ENCODE measurements at places on chromosomes 4 and X. TPM values are rescaled to one million over a fixed set of nuclear protein-coding genes. Genes with fewer than 3 reads are reported as not detected.

GRCh38 chr4:150139297-150139865 is 61.1 kb downstream of the DCLK2 start:
- H3K4me1 ChIP-seq, result peaks cover 5% of the 10 kb centered on the region
- H3K4me3 ChIP-seq, result no peak overlapping the region
- H3K27me3 ChIP-seq, result no peaks in the 10 kb centered on the region
- no peak for DNase-seq
- no peak overlapping the region for H3K27ac ChIP-seq

Gene PJA1
- 11.3 TPM for total RNA-seq

GRCh38 chrX:113457719-113458118 is 617.1 kb upstream of the AMOT start:
- no peak for DNase-seq
- H3K27me3 ChIP-seq, result no peaks in the 10 kb centered on the region
- H3K4me3 ChIP-seq, result no peak overlapping the region
- H3K4me1 ChIP-seq, result no peaks in the 10 kb centered on the region

- H3K36me3 ChIP-seq, result no peaks in the 10 kb centered on the region
- H3K4me1 ChIP-seq, result no peaks in the 10 kb centered on the region
- H3K27me3 ChIP-seq, result peaks cover 2% of the 10 kb centered on the region
- no peak overlapping the region for H3K4me3 ChIP-seq
- DNase-seq, result no peak
Measured at GRCh38 chr4:11367371-11367770, 61.3 kb downstream of the HS3ST1 start.

GRCh38 chr4:94452476-94453371 is 982 bp downstream of the PDLIM5 start:
- H3K4me1 ChIP-seq, result peaks cover 34% of the 10 kb centered on the region
- H3K27ac ChIP-seq, result peak overlapping the region; percentile 96
- peak overlapping the region; percentile 94 for H3K4me3 ChIP-seq
- peaks cover 5% of the 10 kb centered on the region for H3K27me3 ChIP-seq
- peaks cover 25% of the 10 kb centered on the region for H3K36me3 ChIP-seq

DNA sequence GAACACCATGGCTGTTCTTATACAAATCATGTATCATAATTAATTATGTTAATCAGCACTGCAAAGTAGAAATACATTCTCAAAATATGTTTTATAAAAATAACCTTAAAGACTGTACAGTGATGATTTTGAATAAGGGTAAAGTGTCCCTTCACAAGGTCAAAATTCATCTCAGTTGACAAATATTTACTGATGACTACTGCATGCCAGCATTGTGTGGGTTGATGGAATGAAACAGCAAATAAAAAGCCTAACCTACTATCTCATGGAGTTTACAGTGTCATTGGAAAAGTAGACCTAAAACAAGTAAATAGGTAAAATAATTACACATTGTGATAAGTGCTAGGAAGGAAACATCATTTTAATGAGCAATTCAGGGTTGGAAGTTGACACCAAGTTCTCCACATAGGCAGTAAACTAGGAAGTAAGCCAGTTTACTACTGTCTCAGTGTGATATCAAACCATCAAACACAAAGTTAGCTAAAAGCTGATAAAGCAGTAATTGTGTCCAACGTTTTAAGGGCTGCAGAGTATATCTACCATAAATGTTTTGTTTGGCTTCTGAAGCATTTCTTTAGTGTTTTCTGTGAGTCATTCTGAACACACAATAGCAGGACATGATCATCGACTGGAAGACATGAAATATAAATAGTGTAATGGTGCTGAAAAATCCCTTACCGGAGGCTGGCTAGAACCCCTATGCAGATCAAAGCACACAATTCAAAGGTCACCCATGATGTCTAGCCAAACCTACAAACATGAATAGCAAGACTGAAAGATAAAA is 221.8 kb downstream of the DACH2 start:
- no peaks in the 10 kb centered on the region for H3K27me3 ChIP-seq
- no peak for DNase-seq
- no peak overlapping the region for H3K4me3 ChIP-seq
- no peaks in the 10 kb centered on the region for H3K36me3 ChIP-seq

Gene DUSP21
- total RNA-seq, result not detected

All from endothelial cell (in vitro differentiated cells).